ENCODE measurements at places on chromosomes 5 and 9. TPM values are rescaled to one million over a fixed set of nuclear protein-coding genes. Genes with fewer than 3 reads are reported as not detected.

SPATA31A5 gene
- polyA plus RNA-seq: not detected

SH3GL2 gene
- polyA plus RNA-seq: 0.05 TPM

PCDHB7 gene
- 1.9 TPM for polyA plus RNA-seq

RBM18 gene
- polyA plus RNA-seq: 29.9 TPM

SPATA31A3 gene
- polyA plus RNA-seq: not detected

PCDHGA2 gene
- polyA plus RNA-seq: 2.1 TPM

SLC45A2 gene
- polyA plus RNA-seq: 0.33 TPM

SLC46A2 gene
- polyA plus RNA-seq: 0.10 TPM

FEM1C gene
- polyA plus RNA-seq: 24.4 TPM

ADAMTSL2 gene
- polyA plus RNA-seq: 4.7 TPM

SLC6A19 gene
- polyA plus RNA-seq: not detected

PPIP5K2 gene
- polyA plus RNA-seq: 29.7 TPM

C5orf52 gene
- not detected for polyA plus RNA-seq

BARHL1 gene
- not detected for polyA plus RNA-seq

PCAT7 gene
- 7.9 TPM for polyA plus RNA-seq

NINJ1 gene
- 26.4 TPM for polyA plus RNA-seq

SYNPO gene
- polyA plus RNA-seq: 32.3 TPM

Data from forelimb muscle (tissue), 1 donor.